T1000 (cell line): ENCODE measurements at places on chromosomes 1 and 21.

DNA sequence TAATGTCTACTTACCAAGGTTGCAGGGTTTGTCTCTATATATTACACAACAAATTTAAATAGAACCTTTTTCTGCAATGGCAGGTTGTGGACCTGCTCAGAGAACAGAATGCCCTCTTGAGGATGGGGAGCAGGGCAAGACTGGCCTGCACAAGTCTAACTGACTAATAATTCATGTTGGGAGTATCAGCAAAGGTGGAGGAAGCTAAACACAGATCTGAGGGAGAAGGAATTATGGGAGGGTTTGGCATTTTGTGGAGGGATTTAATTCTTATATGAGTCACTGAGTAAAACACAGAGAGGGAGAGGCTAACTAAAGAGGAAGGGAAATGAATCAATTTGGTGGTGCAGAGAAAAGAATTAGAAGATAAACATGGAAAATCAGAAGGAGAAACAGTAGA lies 40.0 kb downstream of the CLDN17 start:
- no peak for DNase-seq

- no peak for DNase-seq
These were observed 29.7 kb downstream of the SSBP3 start for GRCh38 chr1:54376430-54377039.

DNA sequence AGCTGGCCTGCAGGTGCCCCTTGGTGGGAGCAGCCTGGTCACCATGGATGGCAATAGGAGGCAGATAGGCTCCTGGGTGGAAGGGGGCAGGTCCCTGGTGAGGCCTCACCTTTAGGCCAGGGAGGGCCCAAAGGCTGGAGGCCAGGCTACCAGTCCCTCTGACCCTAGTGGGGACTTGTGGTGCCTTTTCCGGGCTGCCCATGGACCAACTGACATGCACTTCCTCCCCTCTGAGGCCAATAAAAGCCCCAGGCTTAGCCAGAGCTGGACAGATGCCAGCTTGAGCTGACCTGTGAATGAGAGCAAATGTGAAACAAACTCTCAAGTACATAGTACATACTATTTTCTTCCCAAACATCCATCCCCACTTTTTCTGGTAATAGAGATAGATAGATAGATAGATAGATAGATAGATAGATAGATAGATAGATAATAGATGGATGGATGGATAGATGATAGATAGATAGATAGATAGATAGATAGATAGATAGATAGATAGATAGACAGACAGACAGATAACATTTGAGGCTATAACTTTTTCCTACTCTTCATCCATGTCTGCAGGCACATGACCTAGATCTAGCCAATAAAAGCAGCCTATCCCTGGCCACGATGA lies 9.2 kb upstream of the CTTNBP2NL start:
- no peak for DNase-seq

- peak; percentile 89 for DNase-seq
These were observed 625.8 kb upstream of the ADGRL2 start for GRCh38 chr1:81174811-81175476.

- no peak for DNase-seq
These were observed at the start of gene PRDX6 for GRCh38 chr1:173477286-173478093. Gene PRDX6 (plus strand): TSS chr1:173477335. CDS start chr1:173477398, 63 bp downstream.
